ENCODE measurements at places on chromosomes 7 and 10. TPM values are rescaled to one million over a fixed set of nuclear protein-coding genes. Genes with fewer than 3 reads are reported as not detected.

The ANXA7 gene
- 70.6 TPM for total RNA-seq

The WBP1L gene
- total RNA-seq = 31.8 TPM

The TMEM273 gene
- total RNA-seq = 4.8 TPM

The COX19 gene
- total RNA-seq = 5.4 TPM
